CD4-positive, alpha-beta T cell treated with Interleukin-10 for 1 hour (primary cell): ENCODE measurements at places on chromosomes 13 and 19.

- no peak for DNase-seq
Measured at GRCh38 chr13:103931331-103931845, 865.2 kb upstream of the SLC10A2 start.

DNA sequence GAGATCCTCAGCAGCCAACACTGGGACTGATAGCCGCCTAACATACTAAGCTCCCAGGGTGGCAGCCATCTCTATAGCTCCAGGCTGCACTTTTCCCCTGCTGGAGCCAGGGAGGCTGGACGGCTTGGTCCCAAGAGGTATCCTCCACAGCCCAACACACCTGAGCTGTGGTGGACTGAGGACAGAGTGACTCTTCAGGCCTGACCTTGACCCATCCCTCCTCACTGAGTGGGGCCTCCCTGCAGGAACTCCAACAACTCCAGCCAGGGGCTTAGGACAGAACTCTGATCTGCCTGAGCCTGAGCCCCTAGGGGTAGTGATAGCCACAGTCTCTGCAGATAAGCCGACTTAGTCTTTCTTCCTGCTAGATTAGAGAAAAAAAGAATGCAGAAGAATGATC, 958.1 kb upstream of the PRR20A start:
- DNase-seq, result no peak

GRCh38 chr19:29013325-29013724, 199.6 kb downstream of the UQCRFS1 start:
- no peak for DNase-seq

- no peak for DNase-seq
Measured at GRCh38 chr13:31896427-31896826, 135.1 kb upstream of the FRY start.

DNA sequence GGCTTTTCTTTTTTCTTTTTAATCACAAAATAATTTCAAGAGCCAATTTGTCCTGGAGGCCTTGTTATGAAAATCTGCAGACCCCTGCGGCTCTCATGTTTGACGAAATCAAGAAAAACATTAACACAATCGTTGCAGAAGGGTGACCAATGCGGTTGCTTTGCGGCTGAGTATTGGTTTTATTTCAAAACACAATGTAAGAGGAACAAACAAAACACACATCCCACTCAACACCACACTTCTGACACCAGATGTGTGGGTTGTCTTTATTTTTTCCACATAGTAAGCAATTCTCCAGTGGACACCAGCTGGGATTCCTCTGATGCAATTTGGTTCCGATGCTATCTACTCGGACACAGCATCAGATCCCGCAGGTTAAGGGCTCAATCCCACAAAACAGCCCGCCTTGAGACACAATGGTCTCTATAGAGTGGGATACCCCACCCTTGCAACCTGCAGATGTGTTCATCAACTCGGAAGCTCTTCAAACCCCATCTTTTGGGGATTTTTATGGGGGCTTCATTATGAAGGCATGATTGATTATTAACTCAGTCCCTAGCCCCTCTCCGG, 21.9 kb upstream of the CCDC124 start:
- no peak for DNase-seq

GRCh38 chr13:93925990-93926389, 553.5 kb downstream of the DCT start:
- no peak for DNase-seq

- no peak for DNase-seq
Measured at GRCh38 chr13:71871844-71872243, 4.8 kb upstream of the DACH1 start.

DNA sequence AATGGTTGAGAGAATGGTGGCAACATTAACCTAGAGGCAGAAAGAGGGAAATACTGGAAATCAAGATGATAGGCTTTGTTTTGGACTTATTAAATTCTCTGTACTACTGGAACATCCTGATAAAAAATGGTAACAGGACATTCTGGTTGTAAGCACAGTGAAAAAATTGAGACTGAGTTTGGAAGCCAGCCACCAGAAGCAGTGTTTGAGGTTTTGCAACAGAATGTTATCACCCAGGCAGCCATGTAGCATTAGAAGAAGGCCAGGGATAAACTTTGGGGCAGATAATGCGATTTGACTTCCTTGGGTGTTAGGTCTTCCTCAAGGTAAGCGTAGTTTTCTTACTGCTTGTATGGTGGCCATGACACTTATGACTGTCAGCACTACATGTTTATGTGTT, 307.4 kb downstream of the ATP8A2 start:
- DNase-seq, result no peak

DNA sequence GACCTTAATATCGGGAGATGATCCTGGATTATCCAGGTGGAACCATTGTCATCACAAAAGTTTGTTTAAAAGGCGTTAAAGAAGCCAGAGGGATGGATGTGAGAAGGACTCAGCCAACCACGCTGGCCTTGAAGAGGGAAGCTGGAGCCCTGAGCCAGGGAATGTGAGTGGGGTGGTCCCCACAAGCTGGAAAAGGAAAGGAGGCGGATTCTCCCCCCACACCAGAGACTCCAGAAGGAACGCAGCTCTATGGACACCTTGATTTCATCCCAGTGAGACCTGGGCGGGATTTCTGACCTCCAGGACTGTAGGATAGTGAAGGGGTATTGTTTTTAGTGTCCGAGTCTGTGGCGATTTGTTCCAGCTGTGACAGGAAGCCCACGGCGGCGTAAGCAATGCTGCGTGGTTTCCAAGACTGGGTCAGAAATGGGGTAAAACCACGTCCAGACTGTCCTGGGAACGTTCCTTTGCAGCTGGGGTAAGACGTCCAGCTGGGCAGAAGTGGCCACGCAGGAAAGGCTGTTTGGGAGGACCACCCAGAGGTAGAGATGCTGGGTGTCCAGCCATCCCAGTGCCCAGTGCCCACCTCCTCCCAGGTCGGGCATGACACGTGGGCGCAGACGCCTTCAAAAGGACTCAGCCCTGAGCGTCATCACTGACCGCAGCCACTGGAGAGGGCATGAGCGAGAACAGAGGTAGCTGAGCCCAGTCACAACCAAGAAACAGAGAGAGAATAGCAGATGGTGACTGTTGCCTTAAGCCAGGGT, 125.4 kb upstream of the USP29 start:
- DNase-seq, result no peak

- DNase-seq, result no peak
Measured at GRCh38 chr13:102707467-102707866, 12.6 kb upstream of the METTL21C start.

DNA sequence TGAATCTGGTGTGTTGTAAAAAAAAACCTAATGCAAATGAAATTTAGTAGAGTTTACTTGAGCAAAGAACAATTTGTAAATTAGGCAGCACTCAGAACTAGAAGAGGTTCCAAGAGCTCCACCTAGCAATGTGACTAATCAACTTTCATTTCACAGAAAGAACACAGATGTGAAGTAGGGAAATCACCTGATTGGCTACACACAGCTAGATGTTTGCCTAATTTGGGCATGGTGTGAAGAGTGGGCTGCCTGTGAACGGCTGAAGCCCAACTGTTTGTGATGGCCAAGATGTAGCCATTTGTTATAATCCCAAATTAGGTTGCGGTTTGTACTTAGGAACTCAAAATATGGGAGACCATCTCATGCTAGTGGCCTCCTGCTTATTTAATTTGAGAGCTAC, 724.4 kb upstream of the SLITRK5 start:
- DNase-seq, result no peak

GRCh38 chr19:51727349-51727880, 3.6 kb upstream of the HAS1 start:
- DNase-seq, result no peak

DNA sequence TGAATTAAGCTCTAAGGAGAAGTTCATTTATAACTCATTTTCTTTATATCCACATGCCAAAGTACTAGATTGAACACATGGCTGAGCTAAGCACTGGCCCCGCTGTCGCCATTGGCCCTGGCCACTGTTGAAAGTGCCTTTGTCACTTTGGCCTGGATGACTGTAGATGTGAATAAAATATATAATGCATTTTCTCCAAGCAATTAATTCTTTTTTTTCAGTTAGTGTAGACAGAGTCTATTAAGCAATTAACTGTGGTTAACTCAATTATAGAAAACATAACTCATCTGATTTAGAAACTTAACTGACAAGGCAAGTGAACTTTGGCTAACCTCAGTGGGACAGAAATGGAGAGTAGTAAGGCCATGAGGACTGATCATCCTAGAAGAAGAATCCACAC, 965.6 kb downstream of the EFNB2 start:
- no peak for DNase-seq

DNA sequence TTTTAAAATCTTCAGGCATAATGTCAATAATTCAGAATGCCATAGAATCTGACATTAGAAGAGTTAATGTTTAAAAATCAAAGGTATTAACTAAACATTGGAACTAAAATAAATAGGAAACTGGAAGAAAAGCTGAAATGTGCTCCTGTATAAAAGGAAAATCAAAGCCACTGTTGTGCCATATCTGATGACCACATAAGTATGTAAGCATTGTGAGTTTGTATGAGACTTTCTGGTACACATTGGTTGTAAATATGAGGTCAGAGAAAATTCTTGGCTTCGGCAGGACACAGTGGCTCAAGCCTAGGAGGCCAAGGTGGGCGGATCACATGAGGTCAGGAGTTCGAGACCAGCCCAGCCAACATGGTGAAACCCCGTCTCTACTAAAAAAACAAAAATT, 48.3 kb upstream of the INTS6 start:
- DNase-seq, result no peak

DNA sequence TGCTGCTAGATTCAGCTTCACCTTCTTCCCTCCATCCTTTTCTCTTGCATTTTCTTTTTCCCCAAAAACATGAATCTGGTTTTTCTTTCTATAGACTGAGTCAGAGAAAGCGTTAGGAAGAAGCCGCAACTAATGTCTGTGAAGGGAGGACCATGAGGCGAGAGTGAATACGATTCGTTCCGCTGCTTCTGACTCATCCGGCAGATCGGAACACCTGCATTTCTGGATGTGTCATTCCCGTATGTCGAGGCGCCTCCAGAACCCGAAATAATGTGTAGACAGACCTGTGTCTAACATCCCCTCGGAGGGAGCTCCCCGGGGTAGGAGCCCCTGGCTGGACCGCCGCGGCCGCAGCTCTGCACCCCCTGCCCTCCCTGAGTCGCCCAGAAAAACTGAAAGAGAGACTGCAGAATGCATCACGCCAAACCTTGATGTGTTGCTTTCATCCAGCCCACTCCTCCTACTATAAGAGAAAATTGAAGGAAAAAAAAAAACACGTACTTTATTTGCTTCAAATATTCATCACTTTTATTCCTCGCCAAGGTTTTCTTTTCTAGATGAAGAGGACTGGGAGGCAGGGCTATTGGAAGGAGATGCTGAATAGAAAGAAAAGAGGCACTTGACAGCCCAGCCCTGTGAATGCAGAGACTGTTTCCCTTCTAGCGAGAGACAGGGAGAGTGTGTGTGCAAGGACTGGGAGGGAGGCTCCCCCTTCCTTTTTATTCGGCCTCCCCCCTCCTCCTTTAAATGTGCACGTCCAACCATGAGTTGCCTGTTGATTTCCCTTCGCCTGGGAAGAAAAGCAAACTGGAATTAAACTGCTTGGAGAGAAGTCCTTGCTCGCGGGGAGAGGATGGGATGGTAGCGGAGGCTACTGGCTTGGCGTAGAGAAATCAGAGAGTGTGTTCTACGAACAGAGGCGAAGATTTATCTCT, 616 bp upstream of the PCDH17 start:
- DNase-seq, result no peak

DNA sequence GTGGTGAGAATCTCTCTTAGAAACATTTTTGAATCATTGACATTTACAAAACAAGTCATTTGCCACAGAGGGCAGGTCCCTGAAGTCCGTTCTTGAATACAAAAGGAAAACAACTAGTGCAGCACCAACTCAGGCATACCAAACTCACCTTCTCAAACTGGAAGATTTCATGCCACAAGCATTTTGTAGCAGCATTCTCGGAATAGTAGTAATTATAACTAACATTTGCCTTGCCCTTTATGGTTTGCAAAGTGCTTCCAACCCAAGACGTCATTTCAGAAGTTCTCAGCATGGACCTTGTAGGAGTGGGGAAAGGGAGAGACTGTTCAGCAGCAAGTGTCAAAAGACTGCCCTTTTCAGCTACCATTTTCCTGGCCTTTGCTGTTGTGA, 344.6 kb downstream of the RFC3 start:
- no peak for DNase-seq

DNA sequence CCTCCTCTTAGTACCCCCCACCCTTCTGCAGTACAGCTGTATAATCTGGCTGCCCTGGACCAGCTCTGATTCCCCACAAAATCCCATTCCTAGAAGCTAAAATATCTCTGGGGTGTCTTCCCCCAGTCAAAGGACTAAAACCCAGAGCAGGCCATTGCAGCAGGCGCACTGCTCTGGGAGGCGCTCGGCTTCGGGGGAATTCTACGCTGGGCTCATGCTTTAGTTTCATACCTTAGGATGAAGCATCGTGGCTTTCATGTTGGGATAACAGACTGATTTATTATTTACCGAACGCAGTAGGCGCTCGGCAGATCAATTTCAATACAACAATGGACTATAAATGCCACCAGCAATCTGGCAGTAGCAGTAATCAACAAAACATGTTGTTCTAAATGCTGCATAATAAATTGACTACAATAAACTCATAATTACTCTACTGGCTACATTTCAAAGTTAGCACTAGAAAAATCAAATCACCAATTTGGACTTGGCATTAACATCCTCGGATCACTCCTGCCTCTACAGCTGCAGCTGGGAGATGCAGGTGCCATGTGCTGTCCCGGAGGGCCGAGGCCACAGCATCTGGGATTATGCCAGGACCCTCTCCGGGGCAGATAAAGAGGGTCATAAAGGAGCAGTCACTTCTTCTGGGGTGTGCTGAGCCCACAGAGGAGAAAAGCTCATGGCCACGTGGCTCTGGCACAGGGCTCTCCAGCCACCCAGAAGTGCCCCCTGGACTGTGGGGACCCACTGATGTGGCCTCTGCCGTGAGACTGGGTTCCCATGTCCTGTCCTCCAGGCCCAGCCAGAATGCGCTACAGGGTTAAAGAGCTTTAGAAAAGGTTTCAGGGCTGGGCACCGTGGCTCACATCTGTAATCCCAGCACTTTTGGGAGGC, 35.3 kb downstream of the CEBPG start:
- no peak for DNase-seq

DNA sequence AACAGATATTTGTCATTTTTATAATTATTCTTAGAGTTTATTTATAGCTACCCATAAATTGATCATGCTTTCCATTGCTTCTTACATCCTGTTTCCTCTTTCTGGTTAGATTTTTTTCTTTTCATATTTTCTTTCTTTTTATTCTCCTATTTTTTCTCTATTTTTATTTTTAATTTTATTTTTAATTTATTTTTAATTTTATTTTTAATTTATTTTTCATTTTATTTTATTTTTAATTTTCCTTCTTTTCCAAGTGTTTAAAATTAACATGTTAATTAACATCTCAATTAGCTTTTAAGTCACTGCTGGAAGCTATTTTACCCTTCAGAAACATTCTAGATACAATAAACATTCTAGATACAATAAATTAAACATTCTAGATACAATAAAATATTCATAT, 269.6 kb downstream of the B3GLCT start:
- no peak for DNase-seq

DNA sequence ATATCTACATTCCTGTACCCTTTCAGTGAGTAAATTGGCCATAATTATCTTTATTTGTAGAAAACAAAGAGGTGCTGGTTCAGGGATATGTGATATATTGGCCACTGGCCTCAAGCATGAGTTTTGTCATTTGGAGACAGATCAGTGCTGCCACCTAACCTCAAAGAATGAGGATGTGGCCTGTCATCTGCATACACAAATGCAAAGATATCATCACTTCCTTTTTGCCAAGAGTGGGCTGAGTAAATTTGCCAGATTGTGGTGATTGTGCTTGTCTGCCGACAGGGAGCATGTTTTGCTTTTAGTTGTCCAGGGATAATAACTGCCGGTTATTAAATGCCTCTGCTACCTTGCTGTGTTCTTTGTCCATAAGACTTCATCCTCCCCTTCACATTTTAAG, 44.2 kb downstream of the WASF3 start:
- DNase-seq, result no peak
